ENCODE measurements at places on chromosomes 3 and 15.

- ATAC-seq: no peak
Measured at GRCh38 chr15:48010316-48010715, 110.5 kb upstream of the SLC24A5 start.

- ATAC-seq: no peak
Measured at GRCh38 chr15:58523634-58524033, 91.8 kb downstream of the LIPC start.

DNA sequence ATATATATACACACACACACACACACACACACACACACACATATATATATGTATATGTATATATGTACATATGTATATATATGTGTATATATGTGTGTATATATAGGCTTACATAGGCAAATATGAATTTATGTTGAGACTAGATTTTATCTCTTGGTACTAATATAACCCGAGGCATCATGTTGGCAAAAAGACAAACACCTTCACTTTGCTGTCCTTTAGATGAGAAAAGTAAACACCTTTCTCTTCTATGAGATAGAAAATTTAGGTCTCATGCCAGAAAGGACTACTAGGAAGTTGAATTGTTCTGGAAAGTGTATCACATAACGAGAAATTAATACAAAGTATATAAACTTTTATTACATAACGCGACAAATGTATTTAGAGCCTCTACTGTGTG, 19.6 kb upstream of the LEO1 start:
- ATAC-seq: no peak

DNA sequence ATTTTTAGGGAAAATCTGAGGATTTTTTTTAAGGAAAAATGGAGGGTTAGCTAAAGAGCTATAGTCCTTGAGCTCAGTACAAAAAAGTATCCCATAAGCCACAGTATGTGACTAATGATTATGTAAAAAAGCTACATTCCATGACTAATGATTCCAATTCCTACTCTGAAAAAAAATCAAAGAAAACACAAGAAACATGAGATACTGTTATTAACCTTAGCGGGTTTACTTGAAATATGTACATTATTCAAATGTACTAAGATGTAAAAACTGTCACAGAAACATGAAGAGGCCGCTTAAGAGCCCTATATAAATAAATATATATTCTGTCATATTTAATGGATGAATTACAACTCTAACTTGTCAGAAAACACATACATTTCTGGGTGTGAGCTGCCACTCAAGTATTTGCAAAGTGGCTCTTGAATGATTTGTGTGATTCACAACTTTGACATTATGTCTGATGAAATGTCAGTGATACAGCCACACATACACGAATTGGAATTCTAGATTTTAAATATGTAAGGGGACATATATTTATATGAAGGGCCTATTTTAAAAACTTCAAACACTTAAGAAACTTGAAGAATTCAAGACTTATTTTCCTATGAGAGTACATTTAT, 518.7 kb upstream of the SUCLG2 start:
- ATAC-seq: no peak

- ATAC-seq: peak; percentile 32
Measured at GRCh38 chr15:70095408-70096214, 2.1 kb downstream of the TLE3 start.

GRCh38 chr15:99683000-99683670, 50.1 kb downstream of the LYSMD4 start:
- no peak for ATAC-seq

GRCh38 chr3:41769106-41769505, 192.8 kb downstream of the ULK4 start:
- ATAC-seq: no peak

GRCh38 chr15:78200276-78200930, 34.0 kb downstream of the ACSBG1 start:
- no peak for ATAC-seq

- ATAC-seq: no peak
Measured at GRCh38 chr15:67114846-67115585, 49.6 kb downstream of the SMAD3 start.

DNA sequence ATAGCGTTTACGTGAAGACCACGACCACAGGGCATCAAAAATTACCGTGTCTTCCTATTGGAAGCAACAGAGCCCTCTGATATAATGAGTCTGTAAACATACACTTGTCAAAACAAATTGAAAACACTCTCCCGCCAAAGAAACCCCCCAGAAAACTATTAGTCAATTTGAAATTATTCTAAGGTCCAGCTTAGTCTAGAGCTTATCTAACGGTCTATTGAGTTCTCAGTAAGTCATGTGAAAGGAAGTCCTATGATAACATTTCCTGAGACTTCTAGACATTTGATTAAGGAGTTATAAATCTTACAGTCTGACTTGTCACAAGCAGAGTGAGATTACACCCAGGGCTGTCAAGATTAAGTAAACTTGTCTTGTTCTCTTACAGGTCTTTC, 356.3 kb downstream of the FOXP1 start:
- ATAC-seq: peak; percentile 71

DNA sequence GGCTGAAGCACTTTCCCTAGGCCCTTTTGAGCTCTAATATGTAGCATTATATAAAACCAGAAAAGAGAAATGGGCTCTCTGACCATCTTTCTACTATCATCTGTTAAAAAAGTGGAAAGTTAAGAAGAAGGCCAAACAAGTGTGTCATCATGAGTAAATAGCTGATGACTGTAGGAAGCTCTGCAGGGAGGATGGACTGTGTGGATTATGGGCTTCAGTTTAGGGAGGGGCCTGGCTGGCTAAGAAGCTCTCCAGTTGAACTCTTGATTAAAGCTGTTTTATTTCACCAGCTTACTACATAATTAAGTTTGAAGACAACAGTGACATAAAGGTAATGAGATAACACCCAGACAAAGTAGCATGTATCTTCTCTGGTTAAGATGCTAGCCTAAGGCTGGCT, 30.6 kb downstream of the INTS14 start:
- no peak for ATAC-seq

- no peak for ATAC-seq
Measured at GRCh38 chr3:121800906-121801305, 34.0 kb downstream of the IQCB1 start.

DNA sequence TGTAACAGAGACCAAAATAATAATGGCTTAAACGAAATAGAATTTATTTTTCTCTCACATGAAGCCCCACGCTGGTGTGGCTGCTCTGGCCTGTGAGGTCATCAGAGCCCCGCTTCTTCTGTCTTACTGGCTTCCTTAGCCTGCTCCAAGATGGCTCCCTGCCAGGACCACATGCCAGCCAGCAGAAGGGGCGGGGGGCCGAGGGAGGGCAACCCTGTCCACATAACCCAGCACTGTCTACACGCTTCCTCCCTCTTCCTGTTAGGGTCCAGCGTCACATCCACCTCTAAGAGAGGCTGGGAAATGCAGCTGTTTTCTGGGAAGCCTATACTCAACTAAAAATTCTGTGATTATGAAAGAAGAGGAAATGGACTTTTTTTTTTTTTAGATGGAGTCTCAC, 107.9 kb upstream of the DLG1 start:
- ATAC-seq: no peak

- no peak for ATAC-seq
Measured at GRCh38 chr3:184227481-184227935, 1.9 kb upstream of the VWA5B2 start.

GRCh38 chr3:181728470-181729340, 17.0 kb downstream of the SOX2 start:
- ATAC-seq: no peak

- no peak for ATAC-seq
Measured at GRCh38 chr15:74194572-74195559, 7.7 kb downstream of the STRA6 start.

DNA sequence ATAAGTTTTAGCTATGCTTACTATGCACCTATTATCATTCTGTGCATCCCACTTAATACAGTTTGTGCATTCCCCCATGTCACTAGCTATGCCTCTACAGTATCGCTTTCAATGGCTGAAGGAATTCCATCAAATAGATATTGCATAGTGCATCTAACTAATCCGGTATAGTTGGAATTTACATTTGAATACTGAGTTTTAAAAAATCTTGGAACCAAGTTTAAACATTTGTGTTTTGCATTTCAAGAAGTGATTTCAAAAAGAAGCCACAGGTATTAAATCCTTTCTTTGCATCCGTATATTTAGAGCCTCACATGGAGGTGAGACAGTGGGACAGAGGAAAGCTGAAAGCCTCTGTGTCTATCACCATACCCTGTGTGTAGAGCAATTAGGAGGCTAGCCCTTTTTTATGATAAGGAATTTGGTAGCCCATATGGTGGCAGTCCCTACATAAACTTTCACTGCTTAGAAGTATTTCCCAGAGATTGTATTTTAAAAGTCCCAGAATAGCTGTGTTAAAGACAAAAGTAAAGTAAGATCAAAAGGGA, 960.2 kb upstream of the CFAP20DC start:
- ATAC-seq: no peak

DNA sequence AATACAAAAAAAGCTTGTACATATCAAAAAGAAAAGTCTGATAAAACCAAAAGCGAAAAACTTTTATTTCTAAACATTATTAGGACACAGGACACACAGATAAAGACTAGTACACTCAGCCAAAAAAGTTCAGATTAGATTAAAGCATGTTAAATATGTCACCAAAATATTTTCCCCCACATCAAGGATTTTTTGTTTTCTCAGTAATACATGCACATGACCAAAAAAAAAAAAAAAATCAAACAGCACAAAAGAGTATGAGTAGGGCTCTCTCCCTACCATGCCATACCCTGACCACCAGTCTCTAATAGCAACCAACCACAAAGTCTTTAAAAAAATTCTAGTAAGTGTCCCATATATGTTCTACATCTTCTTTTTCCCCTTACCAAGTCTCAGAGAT, 77.4 kb downstream of the LRRFIP2 start:
- ATAC-seq: no peak

- ATAC-seq: no peak
Measured at GRCh38 chr3:76668653-76669052, 371.2 kb upstream of the ROBO2 start.

DNA sequence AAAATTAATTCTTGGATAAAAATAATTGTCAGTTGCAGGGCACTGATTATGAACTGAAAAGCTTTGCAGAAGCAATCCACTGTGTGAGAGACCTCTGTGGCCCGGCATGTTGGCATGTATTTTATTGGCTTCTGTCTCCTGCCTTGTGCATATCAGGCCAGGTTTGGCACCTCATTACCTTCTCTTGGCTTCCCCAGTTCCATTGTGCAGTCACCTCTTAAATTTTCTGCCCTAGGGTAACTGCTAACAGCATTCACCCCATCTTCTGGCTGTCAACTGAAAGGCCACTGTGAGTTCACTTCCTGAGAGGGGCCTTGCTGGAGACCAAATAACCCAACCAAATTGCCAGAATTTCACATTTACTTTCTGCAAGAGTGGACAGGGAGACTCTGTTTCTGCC, 92.7 kb upstream of the RARB start:
- no peak for ATAC-seq

- no peak for ATAC-seq
Measured at GRCh38 chr3:74027121-74027520, 402.4 kb upstream of the PDZRN3 start.

- no peak for ATAC-seq
Measured at GRCh38 chr3:184078851-184079250, 18.0 kb upstream of the HTR3E start.

DNA sequence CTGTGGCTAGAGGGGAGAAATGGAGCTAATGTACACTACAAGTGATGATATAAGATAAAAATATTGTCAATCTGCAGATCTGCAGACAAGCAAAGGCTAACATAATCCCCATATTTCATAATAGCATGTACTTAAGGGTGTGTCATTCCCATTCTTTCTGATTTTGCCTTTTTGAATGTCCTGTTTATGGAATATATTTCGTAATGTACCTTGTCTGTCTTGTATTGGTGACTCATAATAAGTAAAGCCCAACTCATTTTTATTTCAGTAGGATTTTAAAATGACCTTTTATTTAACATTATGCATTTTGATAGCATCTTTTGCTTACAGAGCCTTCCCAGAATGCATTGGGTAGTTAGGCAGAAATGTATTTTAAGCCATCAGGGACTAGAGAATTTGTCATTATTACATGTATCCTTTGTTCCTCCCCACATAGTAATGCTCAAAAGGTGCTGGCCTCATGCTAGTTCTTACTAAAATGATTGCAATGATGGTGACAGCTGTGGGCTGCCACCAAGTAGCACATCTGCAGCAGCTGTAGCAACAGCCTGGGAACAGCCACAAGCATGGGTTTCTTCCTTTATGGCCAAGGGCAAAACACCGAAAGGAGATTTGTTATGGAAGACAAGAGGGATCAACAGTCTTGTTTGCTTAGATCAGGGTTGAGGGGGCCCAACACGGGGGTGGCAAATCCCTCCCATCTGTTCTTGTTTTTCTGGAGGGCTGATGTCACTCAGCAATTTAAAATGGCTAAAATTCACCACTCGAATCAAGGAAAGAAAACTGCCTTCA, 188.5 kb downstream of the CADPS start:
- ATAC-seq: no peak

- ATAC-seq: no peak
Measured at GRCh38 chr15:36364377-36364776, 215.0 kb upstream of the CDIN1 start.

DNA sequence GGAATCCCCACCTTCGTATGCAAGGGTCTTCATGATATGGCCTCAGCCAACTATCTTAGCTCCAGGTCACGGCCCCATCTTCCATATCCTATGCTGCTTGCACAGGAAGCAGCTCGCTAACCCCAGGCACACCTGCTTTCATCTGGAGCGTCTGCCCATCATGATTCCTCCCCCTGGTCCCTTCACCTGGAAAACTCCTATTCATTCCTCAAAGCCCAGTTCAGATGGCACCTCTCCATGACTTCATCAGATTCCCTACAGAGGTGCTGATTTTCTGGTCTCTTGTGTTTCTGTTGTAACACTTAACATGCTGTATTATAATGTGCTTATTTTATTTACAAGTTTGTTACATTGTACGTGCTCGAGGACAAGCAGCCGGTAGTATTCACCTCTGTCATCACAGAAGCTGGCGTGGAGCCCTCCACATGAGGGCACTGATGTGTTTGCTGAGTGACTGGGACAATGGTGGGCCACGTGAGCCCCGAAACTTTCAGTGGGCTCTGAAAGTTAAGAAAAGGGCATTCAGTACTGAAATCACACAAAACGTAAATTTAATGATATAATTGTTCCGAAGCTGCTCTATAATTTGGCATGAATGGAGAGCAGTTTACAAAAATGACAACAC, 16.2 kb downstream of the MUC20 start:
- no peak for ATAC-seq

- ATAC-seq: no peak
Measured at GRCh38 chr15:29124581-29125381, 144.8 kb downstream of the NSMCE3 start.

DNA sequence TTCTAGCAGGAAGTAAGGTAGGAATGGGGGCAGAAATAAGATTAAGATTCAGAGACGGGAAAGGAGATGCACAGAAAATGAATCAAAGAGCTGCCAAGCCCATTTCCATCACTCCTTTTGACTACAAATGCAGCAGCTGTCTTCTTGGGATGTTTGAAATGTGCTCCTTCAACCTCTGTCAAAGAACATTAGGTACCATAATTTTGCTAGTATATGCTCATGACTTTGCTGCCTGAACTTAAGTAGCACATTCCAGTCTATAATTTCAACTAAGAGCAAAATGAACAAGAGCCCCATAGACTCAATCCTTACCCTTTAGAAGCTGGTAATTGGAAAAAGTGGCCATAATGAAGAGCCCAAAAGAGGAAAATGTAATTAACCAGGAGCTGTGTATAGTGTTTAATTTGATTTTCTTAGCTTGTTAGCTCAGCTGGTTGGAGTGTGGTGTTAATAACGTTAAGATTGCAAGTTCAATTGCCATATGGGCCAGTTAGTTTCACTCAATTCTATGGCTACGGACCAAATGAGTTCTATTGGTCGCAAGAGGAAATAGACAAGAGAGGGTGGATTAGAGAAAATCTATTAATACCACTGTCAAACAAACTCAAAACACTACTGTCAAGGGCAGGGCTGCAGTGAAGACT, 349.9 kb downstream of the ZBBX start:
- no peak for ATAC-seq
